AG10803 (cell line): ENCODE measurements at places on chromosomes 1 and 21.
A peak's percentile ranks its signal among the peaks of the same experiment; 100 is the strongest.

DNA sequence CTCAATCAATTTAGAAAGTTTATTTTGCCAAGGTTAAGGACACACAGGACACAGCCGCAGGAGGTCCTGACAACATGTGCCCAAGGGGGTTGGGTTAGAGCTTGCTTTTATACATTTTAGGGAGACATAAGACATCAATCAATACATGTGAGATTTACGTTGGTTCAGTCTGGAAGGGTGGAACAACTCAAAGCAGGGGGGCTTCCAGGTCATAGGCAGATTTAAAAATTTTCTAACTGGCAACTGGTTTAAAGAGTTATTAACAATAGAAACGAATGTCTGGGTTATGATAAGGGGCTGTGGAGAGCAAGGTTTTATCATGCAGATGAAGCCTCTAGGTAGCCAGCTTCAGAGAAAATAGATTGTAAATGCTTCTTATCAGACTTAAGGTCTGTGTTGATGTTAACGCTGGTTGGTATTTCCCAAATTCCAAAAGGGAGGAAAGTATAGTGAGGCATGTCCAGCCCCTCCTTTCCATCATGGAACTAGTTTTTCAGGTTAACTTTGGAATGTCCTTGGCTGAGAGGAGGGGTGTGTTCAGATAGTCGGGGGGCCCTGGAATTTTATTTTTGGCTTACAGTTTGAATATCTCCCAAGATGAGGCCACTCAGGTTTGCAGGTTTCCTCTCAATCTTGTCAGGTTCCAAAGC is 31.0 kb upstream of the TGFBR3 start:
- DNase-seq: no peak

DNA sequence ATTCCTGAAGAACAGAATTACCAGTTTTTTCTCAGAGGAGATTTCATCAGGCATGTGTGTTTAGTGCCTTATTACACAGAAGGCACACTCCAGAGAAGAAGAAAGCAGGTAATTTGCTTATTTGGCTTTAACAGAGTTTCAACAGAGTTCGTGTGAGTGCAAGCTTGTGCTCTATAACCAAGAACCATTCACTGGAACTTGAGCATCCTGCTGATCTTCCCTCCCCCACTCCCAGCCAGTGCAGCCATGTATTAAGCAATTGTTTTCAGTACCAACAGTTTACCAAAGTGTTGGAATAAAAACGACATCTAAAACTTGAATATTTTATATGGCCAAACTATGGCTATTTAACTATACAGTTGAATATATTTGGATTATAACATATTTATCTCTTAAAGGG is 4.3 kb downstream of the MGST3 start:
- peak; percentile 46 for DNase-seq

GRCh38 chr1:195899762-195900352 is 708.4 kb downstream of the KCNT2 start:
- peak; percentile 1 for DNase-seq

GRCh38 chr1:67211589-67212563 is 45.6 kb downstream of the IL23R start:
- DNase-seq: peak; percentile 18

DNA sequence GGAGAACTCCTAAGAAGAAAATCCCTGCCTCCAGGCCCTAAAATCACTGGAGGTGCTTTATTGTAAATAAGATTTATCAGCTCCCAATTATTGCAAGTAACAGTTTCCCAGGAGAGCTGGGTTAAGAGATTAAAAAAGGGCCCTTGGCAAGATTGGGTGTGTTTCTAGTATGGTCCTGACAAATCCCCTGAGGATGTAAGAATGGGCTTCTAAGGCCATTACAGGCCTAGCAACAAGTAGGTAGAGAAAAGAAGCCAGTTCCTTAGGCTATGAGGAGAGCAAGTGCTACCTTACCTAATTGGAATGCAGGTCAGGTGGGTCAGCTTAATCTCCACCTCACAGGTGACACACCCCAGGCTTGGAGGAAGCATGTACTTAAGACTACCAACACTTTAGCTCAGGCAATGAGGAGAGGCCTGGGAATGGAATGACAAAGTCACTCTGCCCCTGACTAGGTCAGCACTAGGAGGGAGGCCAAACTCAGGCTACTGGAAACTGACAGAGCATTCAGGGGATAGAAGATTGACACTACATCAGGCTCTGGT is 6.8 kb upstream of the OTUD7B start:
- DNase-seq: no peak

GRCh38 chr1:64315402-64315801 is 112.0 kb downstream of the UBE2U start:
- DNase-seq: no peak

- no peak for DNase-seq
These were observed 56.6 kb upstream of the SLC2A1 start for GRCh38 chr1:43015269-43015668.

DNA sequence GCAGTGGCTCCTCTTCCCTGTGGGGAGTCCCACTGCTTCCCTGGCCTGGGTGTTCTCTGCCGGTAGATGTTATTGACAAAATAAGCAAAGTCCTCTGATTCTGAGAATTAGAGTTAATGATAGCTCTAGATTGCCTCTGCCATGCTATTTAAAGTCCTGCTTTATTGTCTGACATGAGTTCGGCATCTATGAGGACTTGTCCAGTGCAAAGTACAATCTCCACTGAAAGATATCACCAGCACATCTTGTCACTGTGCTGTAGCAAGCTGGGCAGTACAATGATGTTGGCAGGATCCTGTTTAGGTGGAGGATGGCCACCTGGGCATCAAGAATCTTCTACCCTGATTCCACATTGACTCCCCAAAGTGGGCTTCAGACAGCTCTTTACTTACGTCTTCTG is 54.0 kb upstream of the ATP5PO start:
- DNase-seq: no peak

DNA sequence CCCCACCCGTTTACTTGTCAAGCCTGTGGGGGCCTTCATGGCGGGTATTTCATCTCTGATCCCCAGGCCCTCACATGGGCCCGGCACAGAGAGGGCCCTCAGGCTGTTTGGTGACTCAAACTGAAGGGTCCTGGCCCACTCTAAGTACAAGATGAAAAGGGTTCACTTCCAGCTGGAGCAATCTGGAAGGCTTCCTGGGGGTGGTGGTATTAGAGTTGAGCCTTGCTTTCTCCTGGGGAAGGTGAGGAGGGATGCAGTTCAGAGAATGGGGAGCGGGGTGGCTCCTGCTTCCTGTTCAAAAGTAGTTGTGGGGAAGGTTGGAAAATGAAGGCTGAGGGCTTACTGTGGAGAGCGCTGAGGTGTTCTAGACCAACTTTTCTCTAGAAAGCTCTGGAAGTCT is 47.7 kb downstream of the DHRS3 start:
- no peak for DNase-seq
